T-helper 2 cell (primary cell): ENCODE measurements at places on chromosomes 16 and 17.

- DNase-seq, result no peak
These were observed 33.2 kb downstream of the EEF2K start for GRCh38 chr16:22239131-22239805.

GRCh38 chr16:53503991-53504663 is 1.1 kb upstream of the AKTIP start:
- DNase-seq, result peak; percentile 13

- no peak for DNase-seq
These were observed 12.1 kb downstream of the ATP2C2 start for GRCh38 chr16:84380405-84380804.

GRCh38 chr16:61678182-61678581 is 358.1 kb downstream of the CDH8 start:
- DNase-seq, result no peak

- peak; percentile 54 for DNase-seq
These were observed at the start of gene STAT5B for GRCh38 chr17:42276359-42276608. TSS of gene STAT5B (minus strand) at chr17:42276391. CDS start at chr17:42232127, 44,264 bp downstream.

GRCh38 chr16:4402439-4403132 is 13.8 kb downstream of the CORO7 start:
- peak; percentile 57 for DNase-seq
